BE2C (cell line): ENCODE measurements at places on chromosomes 3 and 15.

DNA sequence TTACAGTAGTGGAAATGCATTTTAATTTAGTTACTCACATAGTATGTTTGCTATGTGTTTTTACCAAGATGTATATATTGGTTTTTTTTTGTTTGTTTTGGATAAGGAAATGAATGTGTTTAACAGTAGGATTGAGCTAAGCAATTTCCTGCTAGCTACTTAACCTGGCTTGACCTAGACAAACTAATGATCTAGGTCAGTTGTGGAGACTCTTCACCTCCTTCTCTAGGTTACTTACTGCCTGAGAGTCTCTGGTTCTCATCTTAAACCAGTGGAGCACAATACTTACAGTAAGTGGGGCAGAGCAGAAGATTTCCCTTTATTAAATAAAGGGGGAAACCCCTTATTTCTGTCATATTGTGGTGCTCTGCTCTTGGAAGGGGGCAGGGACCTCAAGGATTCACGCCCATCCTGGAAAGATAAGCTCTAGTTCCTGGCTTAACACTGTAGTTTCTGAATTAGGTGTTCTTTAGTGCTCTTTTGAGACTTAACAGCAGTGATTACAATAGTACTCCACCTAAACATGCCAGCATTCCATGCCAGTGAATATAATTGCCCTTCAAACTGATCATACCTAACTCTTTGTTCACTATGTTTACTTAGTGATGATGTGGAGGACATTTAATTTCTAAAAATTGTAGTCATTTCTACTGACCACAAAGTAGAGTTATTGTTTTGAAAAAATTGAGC is 79.9 kb downstream of the UBP1 start:
- DNase-seq = no peak

DNA sequence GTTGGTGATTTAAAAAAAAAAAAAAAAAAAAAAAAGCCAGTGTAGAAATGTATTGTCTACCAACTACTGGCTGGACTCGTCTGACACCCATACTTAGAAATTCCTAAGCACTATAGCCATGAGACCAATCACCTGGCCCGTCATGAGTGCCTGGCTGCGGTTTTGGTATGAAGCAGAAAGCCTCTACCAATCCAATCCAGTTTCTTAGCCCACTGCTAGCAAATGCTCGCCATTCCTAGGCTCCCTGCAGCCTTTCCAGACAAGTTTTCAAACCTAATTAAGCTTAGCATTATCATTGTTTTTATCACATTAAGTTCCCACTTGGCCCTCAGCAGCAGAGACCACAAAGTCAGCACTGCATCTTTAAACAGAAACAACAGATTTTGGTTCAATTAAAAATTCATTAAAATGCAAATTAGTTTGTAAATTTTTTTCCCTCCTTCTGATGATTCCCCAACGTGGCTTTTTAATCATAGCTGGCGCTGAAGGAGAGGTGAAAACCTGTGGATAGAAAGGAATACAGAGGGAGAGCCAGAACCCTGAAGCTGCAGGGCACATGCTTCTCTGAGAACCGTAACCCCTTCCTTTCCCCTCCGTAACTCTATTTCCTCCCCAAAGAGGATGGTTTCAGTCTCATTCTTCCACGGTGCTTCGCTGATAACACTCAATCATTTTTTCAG is 32.2 kb upstream of the ST8SIA2 start:
- DNase-seq = peak; percentile 25

DNA sequence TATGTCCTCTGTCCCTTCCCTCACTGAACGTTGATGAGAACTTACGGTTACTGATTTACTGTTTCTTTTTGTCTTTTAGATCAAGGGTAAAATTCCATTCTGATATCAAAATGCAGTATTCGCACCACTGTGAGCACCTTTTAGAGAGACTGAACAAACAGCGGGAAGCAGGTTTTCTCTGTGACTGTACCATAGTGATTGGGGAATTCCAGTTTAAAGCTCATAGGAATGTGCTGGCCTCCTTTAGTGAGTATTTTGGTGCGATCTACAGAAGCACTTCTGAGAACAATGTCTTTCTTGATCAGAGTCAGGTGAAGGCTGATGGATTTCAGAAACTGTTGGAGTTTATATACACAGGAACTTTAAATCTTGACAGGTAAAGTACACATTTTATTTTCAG is 990 bp downstream of the MYNN start:
- DNase-seq = no peak

- no peak for DNase-seq
Observed at GRCh38 chr3:143613226-143613625, 235.0 kb downstream of the SLC9A9 start.

GRCh38 chr3:129812589-129812988 is 80.9 kb downstream of the TMCC1 start:
- DNase-seq = no peak

GRCh38 chr15:57663262-57663661 is 43.3 kb upstream of the POLR2M start:
- no peak for DNase-seq

DNA sequence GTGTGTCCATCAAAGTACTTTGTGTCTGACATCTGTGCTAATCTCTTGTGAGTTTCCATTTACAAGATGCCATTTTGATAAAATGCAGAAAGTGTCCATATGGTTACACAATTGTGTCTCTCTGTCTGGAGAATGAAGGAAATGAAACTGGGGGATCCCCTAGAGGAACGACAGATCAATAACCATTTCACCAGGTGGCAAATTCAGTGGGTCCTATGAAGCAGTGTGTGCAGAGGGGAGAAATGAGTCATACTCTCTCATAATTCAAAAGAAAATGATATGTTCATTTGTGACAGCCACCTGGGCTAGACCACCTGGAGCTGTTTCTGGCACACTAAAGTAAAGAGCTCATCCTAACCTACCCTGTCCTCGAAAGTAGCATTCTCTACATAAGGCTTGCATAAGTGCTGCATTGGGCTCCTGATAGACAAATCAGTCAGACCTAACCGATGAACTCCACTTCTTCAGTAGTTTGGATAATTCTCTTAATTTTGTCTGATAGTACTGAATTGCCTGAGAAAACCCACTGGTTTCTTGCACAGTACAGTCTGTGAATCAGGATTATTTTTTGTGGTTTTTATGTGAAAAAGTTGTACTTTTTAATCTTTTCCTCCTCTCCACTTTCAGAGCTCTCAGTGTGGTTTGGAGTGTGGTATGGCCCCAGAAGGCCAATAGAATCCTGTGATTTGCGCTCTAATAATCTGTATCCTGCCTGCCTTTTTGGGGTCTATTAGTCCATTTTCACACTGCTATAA is 10.3 kb upstream of the CD47 start:
- no peak for DNase-seq
